ENCODE measurements at places on chromosomes 16 and 17.
A peak's percentile ranks its signal among the peaks of the same experiment; 100 is the strongest.

DNA sequence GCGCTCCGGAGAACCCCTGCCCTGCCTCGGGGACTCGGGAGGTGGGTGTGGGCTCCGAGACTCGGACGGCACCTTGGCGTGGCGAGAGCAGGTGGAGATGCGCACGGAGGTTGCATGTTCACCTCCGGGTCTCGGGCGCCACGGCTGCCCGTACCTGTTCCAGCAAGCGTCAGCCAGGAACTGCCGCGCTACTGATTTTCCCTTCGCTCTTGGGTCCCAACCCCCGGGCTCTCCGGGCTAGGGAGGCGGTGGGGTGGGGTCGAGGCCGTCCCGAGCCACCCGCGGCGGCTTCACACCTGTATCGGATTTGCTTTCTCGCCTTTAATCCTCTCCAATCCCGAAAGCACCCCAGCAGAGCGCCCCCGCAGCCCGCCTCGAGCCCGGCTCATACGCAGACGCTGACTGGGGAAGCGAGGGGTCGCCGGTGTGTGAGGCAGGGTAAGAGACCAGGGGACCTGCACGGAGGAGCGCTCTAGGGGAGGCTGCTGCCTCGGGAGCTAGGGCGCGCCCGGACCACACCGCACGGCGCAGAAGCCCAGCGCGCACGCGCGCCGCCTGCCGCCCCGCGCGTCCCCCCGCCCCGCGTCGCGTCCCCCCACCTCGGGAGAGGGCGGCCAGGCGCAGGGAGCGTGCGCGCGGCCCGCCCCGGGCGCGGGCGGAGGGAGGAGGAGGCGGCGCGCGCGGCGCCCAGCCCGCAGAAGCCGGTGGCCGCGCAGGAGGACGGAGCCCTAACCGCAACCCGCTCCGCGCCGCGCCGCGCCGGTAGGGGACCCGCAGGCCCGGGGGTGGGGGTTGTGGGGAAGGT is at the start of gene DUSP14:
DUSP14 (plus strand) TSS at position 695 of the 805 bp plus-strand sequence. CDS start 22,382 bp downstream, outside the sequence.
- peak; percentile 86 for DNase-seq

DNA sequence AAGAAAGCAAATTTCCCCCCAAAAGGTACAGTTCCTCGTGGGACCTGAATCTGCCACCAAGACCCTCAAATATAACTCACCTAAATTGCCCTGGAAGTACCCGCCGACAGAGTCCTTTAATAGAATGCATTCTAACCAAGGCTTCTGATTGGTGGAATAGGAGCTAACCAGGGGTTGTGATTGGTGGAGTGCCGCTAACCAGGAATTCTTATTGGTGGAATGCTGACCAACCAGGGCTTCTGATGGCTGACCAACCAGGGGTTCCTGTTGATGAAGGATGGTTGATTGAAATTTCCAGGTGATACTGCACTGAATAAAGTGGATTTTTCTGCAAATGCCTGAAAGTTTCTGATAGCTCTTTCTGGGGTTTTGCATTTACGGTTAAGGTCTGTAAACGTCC is 6.5 kb downstream of the TFAP4 start:
- no peak for DNase-seq

DNA sequence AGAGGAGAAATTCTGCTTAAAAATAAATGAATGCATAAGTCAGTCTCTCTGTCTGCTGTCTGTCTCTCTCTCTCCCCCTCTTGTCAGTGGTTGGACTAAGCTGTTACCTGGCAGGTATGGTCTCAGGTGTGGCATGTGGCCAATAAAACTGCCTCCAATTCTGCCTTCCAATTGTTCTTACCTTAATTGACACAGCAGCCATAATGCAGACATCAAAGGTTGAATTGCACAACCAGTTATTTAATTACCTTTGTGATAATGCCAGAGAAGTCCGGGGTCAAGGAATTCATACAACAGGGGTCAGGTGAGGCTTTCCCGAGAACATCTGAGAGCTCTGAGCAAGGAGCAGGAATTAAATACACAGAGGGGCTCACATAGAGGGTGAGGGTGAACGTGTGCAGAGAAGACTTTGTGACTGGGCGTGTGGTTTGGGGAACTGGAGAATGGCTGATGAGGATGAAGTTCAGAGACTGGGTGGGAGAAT is 78.8 kb upstream of the CDYL2 start:
- DNase-seq = no peak

DNA sequence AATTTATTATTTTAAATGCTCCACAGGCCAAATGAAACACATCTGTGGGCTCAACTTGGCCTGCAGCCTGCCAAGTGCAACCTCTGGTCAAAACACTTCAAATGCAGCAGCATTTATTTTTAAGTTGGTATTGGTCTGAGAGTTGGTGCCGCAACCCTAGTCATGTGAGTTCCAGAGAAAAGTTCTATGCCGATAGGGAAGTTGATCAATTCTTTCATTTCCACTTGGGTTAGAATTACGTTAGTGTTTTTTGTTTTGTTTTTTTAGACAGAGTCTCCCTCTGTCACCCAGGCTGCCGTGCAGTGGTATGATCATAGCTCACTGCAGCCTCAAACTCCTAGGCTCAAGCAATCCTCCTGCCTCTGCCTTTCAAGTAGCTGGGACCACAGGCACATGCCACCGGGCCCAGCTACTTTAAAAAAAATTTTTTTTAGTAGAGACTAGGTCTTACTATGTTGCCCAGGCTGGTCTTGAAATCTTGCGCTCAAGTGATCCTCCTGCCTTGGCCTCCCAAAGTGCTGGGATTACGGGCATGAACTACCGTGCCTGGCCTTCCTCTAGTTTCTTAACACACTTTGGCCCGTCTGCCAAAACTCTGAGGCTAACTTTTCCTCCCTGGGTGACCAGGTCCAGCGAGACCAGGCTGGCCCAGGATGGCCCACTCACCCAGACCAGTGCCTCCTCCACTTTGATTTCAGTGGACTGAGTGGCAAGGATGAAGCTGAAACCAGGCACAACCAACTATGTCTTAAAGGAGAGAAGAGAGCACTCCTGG is 221.1 kb downstream of the MRTFB start:
- DNase-seq = no peak

DNA sequence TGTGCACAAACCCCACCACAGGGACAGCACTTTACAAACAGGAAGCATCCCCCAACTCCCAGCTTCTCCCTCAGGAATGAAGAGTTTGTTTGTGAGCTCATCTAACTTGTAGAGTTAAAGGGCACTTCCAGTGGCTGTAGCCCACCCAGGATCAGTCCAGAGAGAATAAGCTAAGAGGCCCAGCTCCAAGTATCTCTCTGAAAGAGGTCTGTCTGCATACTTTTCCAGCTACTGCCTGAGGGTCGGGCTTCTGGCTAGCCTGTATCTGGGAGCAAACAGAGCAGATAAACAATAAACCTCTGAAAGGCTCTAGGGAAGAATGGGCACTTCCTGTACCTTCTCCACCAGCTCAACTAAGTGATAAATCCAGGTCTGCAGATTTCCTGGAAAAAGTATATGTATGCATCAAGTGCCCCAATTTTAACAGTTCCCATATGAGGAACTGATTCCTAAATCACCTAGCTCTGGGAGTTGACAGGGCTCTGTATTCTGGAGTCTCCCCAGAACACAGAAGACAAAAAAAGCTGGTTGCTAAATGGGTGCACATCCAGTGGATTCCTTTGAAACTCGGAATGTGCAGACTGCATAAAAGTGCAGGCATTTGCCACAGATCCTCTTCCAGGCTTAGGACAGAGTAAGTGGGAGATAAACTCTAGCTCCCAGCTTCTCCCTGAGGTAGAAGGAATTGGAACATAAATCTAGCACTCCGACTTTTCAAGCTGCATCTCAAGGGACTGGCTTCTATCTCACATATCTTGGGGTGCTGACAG is 37.1 kb upstream of the MYLK3 start:
- DNase-seq = no peak

- no peak for DNase-seq
Observed at GRCh38 chr17:77875881-77876509, 82.5 kb upstream of the TNRC6C start.

GRCh38 chr16:57355898-57356414 is 2.6 kb upstream of the CCL22 start:
- DNase-seq = no peak

GRCh38 chr17:35586569-35587073 is 501 bp upstream of the AP2B1 start:
- no peak for DNase-seq

GRCh38 chr17:2222901-2223616 is 80.5 kb downstream of the SMG6 start:
- DNase-seq = peak; percentile 89

DNA sequence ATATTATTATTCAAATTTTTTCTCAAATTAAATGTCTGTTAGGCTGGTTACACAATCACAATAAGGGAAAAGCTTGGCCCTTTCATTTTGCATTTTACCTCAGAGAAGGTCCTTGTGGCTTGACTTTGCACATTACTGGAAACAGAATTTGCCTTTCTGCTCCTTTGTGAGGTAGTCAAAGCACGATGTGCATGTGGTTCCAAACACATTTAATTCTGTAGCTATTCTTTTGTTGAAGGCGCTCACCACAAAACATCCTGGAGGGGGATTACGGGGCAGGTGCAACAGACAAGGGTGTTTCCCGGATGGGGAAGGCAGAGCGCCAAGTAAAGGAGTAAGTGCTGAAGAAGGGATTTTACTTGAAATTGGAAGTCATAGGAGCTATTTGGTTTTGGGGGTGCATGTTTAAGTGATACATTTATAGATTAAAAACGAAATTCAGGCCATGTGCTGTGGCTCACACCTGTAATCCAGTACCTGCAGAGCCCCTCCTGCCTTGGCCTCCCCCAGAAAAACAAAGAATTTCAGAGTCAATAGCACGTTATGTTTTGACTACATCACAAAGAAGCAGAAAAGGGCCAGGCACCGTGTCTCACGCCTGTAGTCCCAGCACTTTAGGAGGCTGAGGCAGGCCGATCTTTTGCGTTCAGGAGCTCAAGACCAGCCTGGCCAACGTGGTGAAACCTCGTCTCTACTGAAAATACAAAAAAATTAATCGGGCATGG is 31.2 kb upstream of the TENT4B start:
- DNase-seq = peak; percentile 29

DNA sequence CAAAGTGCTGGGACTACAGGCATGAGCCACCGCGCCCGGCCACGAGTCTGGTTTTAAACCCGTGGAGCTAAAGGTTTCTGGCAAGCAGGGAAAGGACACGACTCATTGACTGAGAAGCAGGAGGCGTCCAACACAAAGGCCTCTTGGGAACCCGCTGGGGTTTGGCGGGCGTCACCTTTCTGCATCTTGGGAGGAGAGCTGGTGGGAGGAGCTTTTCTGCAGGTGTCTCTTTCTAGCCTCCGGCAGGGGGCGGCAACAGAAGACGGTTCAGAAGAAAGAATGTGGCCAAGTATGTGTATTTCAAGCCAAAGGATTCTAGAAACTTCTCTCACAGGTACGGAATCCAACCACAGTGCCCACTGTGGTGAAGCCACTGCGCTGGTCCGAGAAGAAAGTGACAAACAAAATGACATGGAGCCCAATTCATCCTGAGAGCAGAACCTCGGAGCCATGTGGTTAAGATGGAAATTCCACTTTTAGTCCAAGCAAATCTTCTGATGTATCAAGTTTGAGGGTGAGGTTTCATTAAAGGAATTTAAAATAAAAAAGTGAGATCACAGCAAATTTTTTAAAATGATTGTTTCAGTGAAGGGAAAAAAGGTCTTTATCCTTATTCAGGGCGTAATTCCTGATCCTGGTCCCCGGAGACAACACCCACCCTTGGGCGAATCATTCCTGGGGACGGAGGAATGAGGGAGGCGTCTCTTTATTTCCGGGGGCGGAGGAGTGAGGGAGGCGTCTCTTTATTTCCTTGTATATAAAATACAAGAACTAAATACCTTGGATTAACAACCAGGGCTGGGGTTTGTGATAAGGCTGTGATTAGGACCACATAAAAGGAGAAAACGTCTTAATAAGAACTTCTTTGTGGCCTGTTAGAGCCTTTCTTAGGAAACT is 97.6 kb downstream of the MRM3 start:
- DNase-seq = peak; percentile 68

GRCh38 chr17:6567528-6568183 is 11.3 kb upstream of the PITPNM3 start:
- no peak for DNase-seq

DNA sequence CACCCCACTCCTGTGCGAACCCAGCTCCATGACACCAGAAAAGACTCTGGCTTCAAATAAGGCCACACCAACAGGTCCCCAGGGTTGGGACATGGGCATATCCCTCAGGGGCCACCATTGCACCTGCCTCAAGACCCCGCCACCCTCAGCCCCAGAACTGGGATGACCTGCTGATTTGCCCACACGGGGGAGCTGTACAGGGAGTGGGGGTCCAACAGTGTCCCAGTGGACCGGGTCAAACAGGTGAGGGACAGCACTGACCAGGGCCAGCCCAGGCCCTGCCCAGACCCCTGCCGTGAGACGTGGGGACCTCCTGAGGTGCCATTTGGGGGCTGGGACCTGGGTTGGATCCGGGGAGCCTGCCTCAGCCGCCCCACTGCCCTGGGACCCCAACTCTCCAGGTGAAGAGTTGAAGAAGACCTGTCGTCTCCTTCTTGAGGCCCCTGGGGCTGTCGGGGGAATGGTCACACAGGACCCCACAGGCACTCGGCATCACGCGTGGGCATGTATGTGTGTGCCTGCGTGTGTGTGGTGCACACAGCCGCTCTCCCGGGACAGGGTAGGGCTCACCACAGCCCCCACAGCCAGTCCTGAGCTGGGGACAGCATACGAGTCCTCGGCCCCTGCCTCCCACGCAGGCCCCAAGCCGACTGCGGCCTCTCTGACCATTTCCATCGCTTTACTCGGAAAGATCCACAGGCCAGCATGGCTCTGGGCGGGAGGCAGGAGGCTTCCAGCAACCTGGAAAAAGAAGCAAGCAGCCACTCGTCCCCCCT is 34.2 kb upstream of the ZNF469 start:
- no peak for DNase-seq

DNA sequence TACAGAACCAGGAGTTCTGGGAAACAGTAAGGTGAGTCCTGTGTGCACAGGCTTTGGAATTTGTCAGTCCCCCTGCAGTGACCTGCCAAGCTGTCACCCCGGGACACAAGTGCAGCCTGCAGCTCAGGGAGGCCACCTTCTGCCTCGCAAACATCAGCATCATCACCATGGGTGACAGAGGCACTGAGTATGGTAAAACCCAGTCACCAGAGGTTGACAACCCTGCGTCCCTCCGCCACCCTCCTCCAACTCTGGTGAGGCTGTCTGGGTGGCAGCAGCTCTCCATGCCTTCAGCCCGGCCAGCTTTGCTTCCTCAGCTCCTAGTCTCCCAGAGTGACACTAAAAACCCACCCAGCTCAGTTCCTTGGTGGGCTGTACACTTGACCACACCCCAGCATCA is 221.0 kb downstream of the CPPED1 start:
- no peak for DNase-seq

- peak; percentile 11 for DNase-seq
Observed at GRCh38 chr16:23869052-23869451, 33.3 kb downstream of the PRKCB start.

All from CD4-positive, alpha-beta memory T cell (primary cell).